Aortic smooth muscle cell (primary cell): ENCODE measurements at places on chromosomes 2 and 18. TPM values are rescaled to one million over a fixed set of nuclear protein-coding genes. Genes with fewer than 3 reads are reported as not detected.

Gene RTP5
- total RNA-seq: not detected in 2 replicates

Gene GLI2
- total RNA-seq: 2.4 and 2.9 TPM in 2 replicates

Gene MTX2
- total RNA-seq: 16.2 and 22.3 TPM in 2 replicates

Gene ATP6V1B1
- 1.3 TPM in 2 replicates for total RNA-seq

Gene OTOS
- not detected in 2 replicates for total RNA-seq

Gene ERICH2
- total RNA-seq: not detected in 2 replicates

Gene PDCD1
- total RNA-seq: not detected in 2 replicates

Gene STARD6
- total RNA-seq: 0.44 and 0.53 TPM in 2 replicates

Gene FNDC4
- total RNA-seq: 87.1 and 98.2 TPM in 2 replicates

Gene AGXT
- total RNA-seq: not detected in 2 replicates

Gene CTAGE1
- total RNA-seq: 0.12 TPM in 1 of 2 replicates, not detected in the other

Gene DPY30
- 53.8 and 53.9 TPM in 2 replicates for total RNA-seq

Gene KCNG3
- not detected in 2 replicates for total RNA-seq

Gene ELAC1
- total RNA-seq: 5.7 and 6.3 TPM in 2 replicates

Gene CDH2
- 34.0 and 57.3 TPM in 2 replicates for total RNA-seq
